ENCODE measurements at places on chromosomes 16 and 17.

DNA sequence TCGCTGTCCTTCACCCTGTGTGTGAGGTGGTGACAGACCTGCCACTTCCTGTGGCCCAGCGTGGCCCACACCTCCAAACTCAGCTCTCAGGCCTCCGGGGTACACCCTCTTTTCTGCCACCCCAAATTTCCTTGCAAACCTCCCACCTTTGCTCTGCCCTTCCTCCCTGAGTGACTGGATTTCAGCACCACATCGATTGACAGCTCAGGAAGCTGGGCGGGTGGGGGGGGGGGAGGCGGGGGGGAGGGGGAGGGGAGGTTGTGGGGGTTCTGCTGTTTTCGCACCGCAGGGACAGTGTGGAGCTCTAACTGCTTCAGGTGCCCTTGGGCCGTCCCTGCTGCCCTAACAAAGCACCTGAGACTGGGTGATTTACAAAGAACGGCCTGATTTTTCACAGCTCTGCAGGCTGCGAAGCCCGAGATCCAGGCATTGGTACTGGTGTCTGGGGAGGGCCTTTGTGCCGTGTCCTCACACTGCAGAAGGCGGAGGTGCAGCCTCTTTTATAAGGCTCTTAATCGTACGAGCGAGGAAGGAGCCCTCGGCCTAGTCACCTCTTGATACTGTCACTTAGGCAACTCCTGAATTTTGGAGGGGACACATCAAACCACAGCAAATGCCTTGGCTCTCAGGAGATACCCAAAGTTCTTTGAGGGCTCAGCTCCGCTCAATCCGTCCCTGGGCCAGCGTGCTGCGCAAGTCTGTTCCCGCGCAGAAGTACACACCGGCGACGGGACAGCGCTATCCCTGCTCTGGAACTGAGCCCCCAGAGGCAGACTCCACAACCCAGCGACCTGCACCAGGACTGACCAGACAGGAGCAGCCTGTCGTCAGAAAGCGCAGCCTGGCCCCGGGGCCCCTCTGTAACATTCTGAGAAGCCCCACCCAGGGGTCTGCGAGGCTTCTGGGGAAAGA, 3.6 kb downstream of the NDUFAF8 start:
- no peaks in the 10 kb centered on the region for H3K27me3 ChIP-seq
- no peak overlapping the region for H3K4me3 ChIP-seq
- ATAC-seq, result no peak
- H3K27ac ChIP-seq, result peak overlapping the region; percentile 41
- H3K4me1 ChIP-seq, result peaks cover 44% of the 10 kb centered on the region
- H3K36me3 ChIP-seq, result peaks cover 24% of the 10 kb centered on the region

DNA sequence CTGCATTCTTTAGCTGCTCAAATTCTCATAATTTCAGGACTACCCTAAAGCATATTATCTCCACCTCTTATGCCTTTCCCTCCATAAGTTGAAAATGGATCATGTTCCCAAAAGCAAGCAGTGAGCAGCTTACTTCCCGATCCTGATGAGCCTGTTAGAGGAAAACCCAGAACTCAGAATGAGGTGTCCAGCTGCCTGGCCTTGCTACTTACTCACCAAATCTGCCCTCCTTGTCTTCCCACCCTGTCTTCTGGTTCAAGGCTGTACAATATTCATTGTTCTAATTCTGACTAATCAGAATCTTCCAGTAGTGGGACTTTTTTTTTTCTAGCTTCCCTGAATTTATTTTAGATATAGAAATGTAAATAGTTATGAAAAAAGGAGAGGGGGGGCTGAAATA, 10.8 kb downstream of the LYRM1 start:
- peaks cover 24% of the 10 kb centered on the region for H3K4me1 ChIP-seq
- no peak for ATAC-seq
- no peak overlapping the region for H3K27ac ChIP-seq

GRCh38 chr17:14459955-14460354, 159.1 kb downstream of the HS3ST3B1 start:
- no peak for ATAC-seq
- peaks cover 7% of the 10 kb centered on the region for H3K4me1 ChIP-seq
- H3K27ac ChIP-seq, result no peak overlapping the region
- peaks cover 42% of the 10 kb centered on the region for H3K27me3 ChIP-seq
- no peak overlapping the region for H3K4me3 ChIP-seq
- no peaks in the 10 kb centered on the region for H3K36me3 ChIP-seq

- H3K36me3 ChIP-seq, result no peaks in the 10 kb centered on the region
- ATAC-seq, result no peak
- no peak overlapping the region for H3K27ac ChIP-seq
- H3K27me3 ChIP-seq, result peaks cover 17% of the 10 kb centered on the region
Measured at GRCh38 chr17:16507918-16508533, 16.0 kb upstream of the LRRC75A start.

GRCh38 chr17:74960570-74961342, 11.8 kb downstream of the HID1 start:
- H3K27ac ChIP-seq, result no peak overlapping the region
- no peaks in the 10 kb centered on the region for H3K36me3 ChIP-seq
- peaks cover 14% of the 10 kb centered on the region for H3K4me1 ChIP-seq
- H3K4me3 ChIP-seq, result no peak overlapping the region
- peak; percentile 71 for ATAC-seq

- peaks cover 67% of the 10 kb centered on the region for H3K4me1 ChIP-seq
- H3K4me3 ChIP-seq, result peak within 1 kb of the TSS; percentile 89
- no peaks in the 10 kb centered on the region for H3K27me3 ChIP-seq
- H3K27ac ChIP-seq, result peak within 1 kb of the TSS; percentile 90
- peak; percentile 47 for ATAC-seq
Measured at GRCh38 chr17:45316434-45317110, at the start of gene MAP3K14. Gene MAP3K14 (minus strand): TSS chr17:45317020. CDS start chr17:45290745, 26,275 bp downstream.

DNA sequence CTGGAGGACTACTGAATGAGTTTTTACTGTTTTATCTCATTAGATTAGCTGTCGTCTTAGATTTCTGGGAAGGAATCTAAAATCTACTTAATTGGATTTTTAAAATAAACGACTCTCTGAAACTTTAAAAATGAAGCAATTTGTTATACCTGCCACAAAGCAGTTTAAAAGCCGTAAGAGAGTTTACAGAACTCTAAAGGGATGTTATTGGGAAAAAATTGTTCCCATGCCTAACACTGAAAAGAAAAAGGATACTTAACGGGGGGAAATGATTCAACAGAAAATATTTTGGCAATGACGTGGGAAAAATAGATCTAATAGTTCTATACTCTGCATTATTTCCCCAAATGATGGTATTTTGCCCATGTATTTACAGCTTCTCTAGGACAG, 27.0 kb downstream of the ARHGAP17 start:
- ATAC-seq, result no peak
- H3K36me3 ChIP-seq, result peaks cover 19% of the 10 kb centered on the region
- H3K27ac ChIP-seq, result peak overlapping the region; percentile 75
- H3K27me3 ChIP-seq, result no peaks in the 10 kb centered on the region

- H3K4me3 ChIP-seq, result no peak overlapping the region
- no peak for ATAC-seq
- H3K27me3 ChIP-seq, result no peaks in the 10 kb centered on the region
Measured at GRCh38 chr17:48129981-48130380, 22.4 kb downstream of the SNX11 start.

GRCh38 chr16:69921127-69921526, 30.0 kb upstream of the CLEC18A start:
- no peaks in the 10 kb centered on the region for H3K4me1 ChIP-seq
- no peak for ATAC-seq
- peaks cover 54% of the 10 kb centered on the region for H3K36me3 ChIP-seq
- no peaks in the 10 kb centered on the region for H3K27me3 ChIP-seq
- no peak overlapping the region for H3K27ac ChIP-seq

DNA sequence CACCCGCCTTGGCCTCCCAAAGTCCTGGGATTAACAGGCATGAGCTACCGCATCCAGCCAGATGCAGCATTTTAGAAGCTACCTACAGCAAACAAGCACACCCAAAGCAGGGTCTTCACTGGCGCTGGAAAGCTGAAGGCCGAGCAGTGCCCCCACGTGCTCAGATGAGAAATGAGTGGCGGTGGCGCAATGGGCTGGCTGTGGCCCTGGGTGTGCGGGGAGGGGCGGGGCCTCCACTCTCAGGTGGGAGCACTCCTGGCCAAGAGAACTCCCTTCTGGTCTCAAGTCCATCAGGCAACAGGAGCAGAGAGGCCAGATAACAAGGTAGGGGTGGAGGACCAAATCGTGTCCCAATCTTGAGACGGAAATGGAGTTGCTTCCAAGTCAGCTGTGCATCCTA, 12.1 kb downstream of the TMEM11 start:
- peaks cover 50% of the 10 kb centered on the region for H3K4me1 ChIP-seq
- no peak overlapping the region for H3K27ac ChIP-seq
- H3K36me3 ChIP-seq, result peaks cover 19% of the 10 kb centered on the region
- H3K27me3 ChIP-seq, result no peaks in the 10 kb centered on the region
- ATAC-seq, result no peak

- peaks cover 30% of the 10 kb centered on the region for H3K4me1 ChIP-seq
- H3K27me3 ChIP-seq, result no peaks in the 10 kb centered on the region
- H3K36me3 ChIP-seq, result peaks cover 11% of the 10 kb centered on the region
- H3K4me3 ChIP-seq, result no peak overlapping the region
- H3K27ac ChIP-seq, result no peak overlapping the region
Measured at GRCh38 chr16:67675999-67676398, 9.4 kb downstream of the C16orf86 start.

GRCh38 chr16:19419698-19420075, 2.0 kb downstream of the TMC5 start:
- peaks cover 5% of the 10 kb centered on the region for H3K36me3 ChIP-seq
- no peak for ATAC-seq
- H3K27me3 ChIP-seq, result peaks cover 18% of the 10 kb centered on the region
- H3K27ac ChIP-seq, result no peak overlapping the region
- H3K4me3 ChIP-seq, result no peak overlapping the region
- no peaks in the 10 kb centered on the region for H3K4me1 ChIP-seq

DNA sequence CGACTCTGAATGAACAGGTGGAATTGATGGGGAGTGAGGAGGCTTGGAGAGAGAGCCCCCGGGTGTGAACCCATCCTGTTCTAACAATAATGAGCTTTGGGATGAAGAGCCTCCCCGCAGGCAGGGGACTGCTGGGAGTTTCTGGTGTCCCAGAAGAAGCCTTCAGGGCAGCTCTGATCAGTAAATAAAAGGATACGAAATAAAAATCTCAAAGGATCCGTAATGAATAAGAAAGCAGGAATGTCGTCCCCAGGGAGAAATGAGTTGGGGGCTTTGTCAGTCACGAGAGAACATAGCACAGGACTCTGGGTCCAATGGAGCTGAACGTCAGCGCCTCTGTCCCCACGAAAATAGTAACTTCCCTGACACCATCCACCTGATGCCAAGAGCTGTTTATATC, 113.4 kb downstream of the PITPNC1 start:
- no peak overlapping the region for H3K4me3 ChIP-seq
- H3K27me3 ChIP-seq, result no peaks in the 10 kb centered on the region
- peak overlapping the region; percentile 70 for H3K27ac ChIP-seq
- peaks cover 27% of the 10 kb centered on the region for H3K4me1 ChIP-seq
- H3K36me3 ChIP-seq, result peaks cover 8% of the 10 kb centered on the region

DNA sequence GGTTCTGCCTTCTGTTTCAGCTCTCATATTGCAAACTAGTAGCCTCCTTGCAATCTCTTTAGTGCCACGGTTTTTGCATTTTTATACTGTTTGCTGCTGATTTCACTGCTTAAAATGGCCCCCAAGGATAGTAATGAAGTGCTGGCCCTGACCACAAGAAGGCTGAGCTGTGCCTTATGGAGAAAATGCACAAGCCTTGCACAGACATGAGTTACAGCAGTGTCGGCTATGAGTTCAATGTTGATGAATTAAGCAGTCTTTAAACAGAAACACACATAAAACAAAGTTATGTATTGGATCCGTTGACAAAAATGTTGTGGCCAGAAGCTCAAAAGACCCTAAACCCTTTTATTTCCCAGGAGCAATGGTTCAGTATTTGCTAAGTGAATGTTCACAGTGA, 210.6 kb upstream of the DYNLRB2 start:
- no peaks in the 10 kb centered on the region for H3K4me1 ChIP-seq
- H3K27me3 ChIP-seq, result peaks cover 15% of the 10 kb centered on the region
- no peak overlapping the region for H3K27ac ChIP-seq
- H3K36me3 ChIP-seq, result no peaks in the 10 kb centered on the region
- ATAC-seq, result no peak

- peak within 1 kb of the TSS; percentile 92 for H3K4me3 ChIP-seq
- H3K27me3 ChIP-seq, result no peaks in the 10 kb centered on the region
- peak; percentile 97 for ATAC-seq
- peaks cover 68% of the 10 kb centered on the region for H3K4me1 ChIP-seq
Measured at GRCh38 chr17:7336240-7337175, at the start of gene ACAP1. Gene ACAP1 (plus strand): TSS chr17:7336529. CDS start chr17:7336735, 206 bp downstream.

DNA sequence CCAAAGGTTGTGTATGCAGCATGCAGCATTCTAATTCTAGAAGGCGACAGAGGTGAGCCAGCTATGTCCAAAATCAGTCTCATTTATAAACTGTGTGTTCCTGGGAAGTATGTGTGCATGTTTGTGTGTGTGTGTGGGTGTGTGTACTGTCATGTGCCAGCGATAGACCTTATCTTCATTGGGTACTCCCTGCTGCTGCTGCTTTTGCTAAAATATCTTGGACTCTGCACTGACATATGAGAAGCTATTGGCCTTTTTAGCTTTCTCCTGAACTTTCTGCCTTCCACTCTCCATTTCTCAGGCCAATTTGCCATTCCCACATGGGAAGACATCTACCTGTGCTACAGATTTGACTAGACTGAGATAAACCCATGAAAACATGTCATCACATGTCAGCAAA, 2.0 kb upstream of the LPO start:
- H3K36me3 ChIP-seq, result no peaks in the 10 kb centered on the region
- no peak for ATAC-seq
- no peak overlapping the region for H3K4me3 ChIP-seq

- no peak overlapping the region for H3K27ac ChIP-seq
- H3K4me3 ChIP-seq, result no peak overlapping the region
- H3K36me3 ChIP-seq, result no peaks in the 10 kb centered on the region
- no peak for ATAC-seq
Measured at GRCh38 chr17:49985310-49985990, 9.6 kb downstream of the DLX3 start.

DNA sequence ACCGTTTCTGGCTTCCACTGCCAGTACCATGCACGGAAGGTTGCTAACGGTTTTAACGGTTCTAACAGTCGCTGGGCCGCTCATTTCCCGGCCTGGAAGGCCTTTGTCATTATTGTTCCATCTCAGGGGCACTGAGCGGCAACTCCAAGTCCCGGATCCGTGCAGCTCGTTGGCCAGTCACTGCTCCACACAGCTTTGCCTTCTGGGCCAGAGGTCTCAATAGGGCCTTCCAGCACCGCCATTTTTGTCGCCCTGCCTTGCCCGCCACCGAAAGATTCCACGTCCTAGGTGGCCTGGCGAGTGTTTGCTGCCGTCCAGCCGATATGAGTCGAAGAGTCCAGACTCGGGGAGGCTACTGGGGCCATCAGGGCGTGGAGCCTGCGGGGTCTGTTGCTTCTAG, 30.3 kb upstream of the ATF7IP2 start:
- H3K36me3 ChIP-seq, result peaks cover 6% of the 10 kb centered on the region
- ATAC-seq, result no peak
- no peaks in the 10 kb centered on the region for H3K27me3 ChIP-seq
- no peak overlapping the region for H3K4me3 ChIP-seq
- H3K4me1 ChIP-seq, result no peaks in the 10 kb centered on the region

DNA sequence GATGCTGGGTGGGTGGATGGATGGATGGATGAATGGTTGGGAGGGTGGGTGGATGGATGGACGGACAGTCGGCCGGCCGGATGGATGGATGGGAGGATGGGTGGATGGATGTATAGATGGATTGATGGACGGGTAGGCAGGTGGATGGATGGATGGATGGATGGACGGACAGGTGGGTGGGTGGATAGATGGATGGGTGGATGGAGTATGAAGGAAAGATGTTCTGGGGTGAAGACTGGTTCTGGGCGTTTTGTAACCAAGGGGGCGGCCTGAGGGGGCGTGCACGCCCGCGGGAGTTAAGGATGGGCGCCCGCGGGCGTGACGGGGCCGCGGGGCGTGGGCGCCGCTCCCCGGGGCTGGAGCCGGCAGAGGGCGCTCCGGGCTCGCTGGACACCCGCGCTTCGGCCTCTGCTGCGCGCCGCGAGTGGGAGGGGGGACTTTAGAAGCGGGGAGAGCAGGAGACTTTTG, at the start of gene NECAB2:
TSS of gene NECAB2 (plus strand) at position 407 of the 468 bp plus-strand sequence. CDS start 405 bp downstream, outside the sequence.
- ATAC-seq, result peak; percentile 13
- peak within 1 kb of the TSS; percentile 63 for H3K4me3 ChIP-seq
- peaks cover 39% of the 10 kb centered on the region for H3K27me3 ChIP-seq
- H3K27ac ChIP-seq, result no peak within 1 kb of the TSS
